ENCODE measurements at places on chromosomes 4 and X.

DNA sequence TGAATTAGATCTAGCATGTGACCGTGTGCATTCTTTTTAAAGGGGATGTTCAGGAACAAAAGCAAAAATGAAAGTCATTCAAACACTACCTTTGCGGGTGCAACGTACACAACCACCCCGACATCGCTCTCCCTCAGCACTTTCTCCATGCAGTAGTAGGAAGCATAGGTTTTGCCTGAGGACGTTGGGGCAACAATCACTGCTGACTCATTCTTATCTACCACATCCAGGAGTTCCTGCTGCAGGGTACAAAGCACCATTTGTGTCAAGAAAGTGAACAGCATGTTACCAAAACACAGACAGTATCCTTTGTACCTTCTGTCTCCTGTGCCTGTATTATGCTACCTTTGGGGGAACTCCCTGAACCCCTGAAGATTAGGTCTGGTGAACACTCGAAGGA, 58.6 kb downstream of the DDX60L start:
- peak; percentile 72 for DNase-seq
- peaks cover 72% of the 10 kb centered on the region for H3K36me3 ChIP-seq
- peaks cover 11% of the 10 kb centered on the region for H3K4me1 ChIP-seq
- H3K27me3 ChIP-seq, result no peaks in the 10 kb centered on the region
- peak overlapping the region; percentile 75 for H3K27ac ChIP-seq
- peak overlapping the region; percentile 44 for H3K4me3 ChIP-seq

DNA sequence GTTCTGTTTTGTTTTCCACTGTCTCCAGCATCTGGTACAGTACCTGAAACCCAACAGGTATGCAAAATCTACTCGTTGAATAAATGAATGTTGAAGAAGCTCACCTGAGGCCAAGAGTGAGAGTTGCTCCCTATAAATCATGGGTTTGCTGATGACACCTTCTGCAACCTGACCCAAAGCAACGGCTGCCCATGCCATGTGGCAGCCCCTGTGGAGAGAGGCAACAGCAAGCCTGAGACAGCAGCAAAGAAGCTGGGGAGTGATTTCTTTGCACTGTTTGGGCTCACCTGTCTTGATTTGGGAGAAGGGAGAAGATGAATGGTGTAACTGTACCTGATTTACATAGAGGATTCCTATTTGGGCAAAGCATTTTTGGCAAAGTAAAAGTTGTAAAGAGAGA, 119.8 kb upstream of the GPC4 start:
- no peak for DNase-seq
- H3K27ac ChIP-seq, result no peak overlapping the region
- H3K4me3 ChIP-seq, result no peak overlapping the region
- H3K36me3 ChIP-seq, result no peaks in the 10 kb centered on the region
- H3K27me3 ChIP-seq, result no peaks in the 10 kb centered on the region

DNA sequence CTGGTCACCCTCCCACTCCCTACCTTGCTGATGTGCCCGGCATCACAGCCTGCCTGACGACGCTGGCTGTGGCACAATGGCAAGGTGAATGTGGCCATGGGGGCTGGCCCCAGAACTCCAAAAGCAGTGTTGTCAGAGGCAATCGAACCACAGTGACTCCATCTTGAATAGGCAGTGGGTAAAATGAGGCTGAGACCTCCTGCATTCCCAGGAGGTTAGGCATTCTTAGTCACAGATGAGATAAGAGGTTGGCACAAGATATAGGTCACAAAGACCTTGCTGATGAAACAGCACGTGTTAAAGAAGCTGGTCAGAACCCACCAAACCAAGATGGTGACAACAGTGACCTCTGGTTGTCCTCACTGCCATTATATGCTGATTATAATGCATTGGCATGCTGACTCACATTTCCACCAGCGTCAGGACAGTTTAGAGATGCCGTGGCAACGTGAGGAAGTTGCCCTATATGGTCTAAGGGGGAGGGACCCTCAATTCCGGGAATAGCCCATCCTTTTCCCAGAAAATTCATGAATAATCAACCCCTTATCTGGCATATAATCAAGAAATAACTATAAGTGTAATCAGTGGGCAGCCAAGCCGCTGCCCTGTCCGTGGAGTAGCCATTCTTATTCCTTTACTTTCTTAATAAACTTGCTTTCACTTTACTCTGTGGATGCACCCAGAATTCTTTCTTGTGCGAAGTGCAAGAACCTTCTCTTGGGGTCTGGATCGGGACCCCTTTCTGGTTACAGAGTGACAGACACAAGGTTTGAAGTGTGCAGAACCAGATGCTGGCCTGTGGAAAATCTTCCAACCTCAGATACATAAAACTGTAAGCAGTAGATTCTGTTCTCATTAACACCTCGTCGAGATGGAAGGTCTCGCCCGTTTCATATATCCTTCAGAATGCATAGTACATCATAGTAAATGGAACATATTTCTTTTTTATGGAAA, 26.8 kb upstream of the CLDN24 start:
- H3K36me3 ChIP-seq, result no peaks in the 10 kb centered on the region
- peaks cover under 1% of the 10 kb centered on the region for H3K27me3 ChIP-seq
- H3K4me1 ChIP-seq, result peaks cover 8% of the 10 kb centered on the region
- DNase-seq, result peak; percentile 71

GRCh38 chrX:153708415-153708814, 15.8 kb downstream of the BCAP31 start:
- no peak overlapping the region for H3K27ac ChIP-seq
- H3K4me3 ChIP-seq, result no peak overlapping the region
- peaks cover 24% of the 10 kb centered on the region for H3K36me3 ChIP-seq
- peaks cover 4% of the 10 kb centered on the region for H3K4me1 ChIP-seq

- DNase-seq, result no peak
- H3K27me3 ChIP-seq, result no peaks in the 10 kb centered on the region
- H3K27ac ChIP-seq, result no peak overlapping the region
- no peak overlapping the region for H3K4me3 ChIP-seq
- no peaks in the 10 kb centered on the region for H3K36me3 ChIP-seq
- H3K4me1 ChIP-seq, result no peaks in the 10 kb centered on the region
These were observed 131.2 kb downstream of the LDB2 start for GRCh38 chr4:16767251-16767650.

All from activated CD4-positive, alpha-beta T cell treated with anti-CD3 and anti-CD28 coated beads, Interleukin-2, amount 10 ng/mL, durations not matched to agents 24 days and 14 days (primary cell).